ENCODE measurements at places on chromosomes 12 and 14.

GRCh38 chr14:91367173-91368171 lies 50.1 kb downstream of the CCDC88C start:
- DNase-seq, result no peak

DNA sequence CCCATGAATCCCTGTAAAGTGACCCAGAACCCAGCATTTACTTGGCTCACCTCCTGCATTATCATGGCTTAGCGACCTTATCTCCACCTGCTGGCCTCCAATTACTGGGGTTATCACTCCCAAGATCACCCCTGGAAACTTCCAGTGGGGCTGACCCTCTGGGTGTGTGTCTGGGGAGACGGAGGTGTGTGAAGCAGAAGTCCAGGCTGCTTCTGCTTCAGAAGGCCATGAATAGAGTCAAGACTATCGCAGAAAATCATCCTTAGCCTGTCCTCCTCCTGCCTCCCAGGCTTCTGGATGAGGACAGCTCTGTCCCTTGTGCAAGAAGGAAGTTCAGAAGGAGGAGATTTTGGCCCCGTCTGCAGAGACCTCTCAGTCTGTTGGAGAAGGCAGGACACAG lies 408 bp upstream of the KRT72 start:
- no peak for DNase-seq

- DNase-seq, result no peak
These were observed 61.9 kb upstream of the VASH1 start for GRCh38 chr14:76699209-76699938.

- DNase-seq, result no peak
These were observed 65.0 kb upstream of the MON2 start for GRCh38 chr12:62401631-62402030.

GRCh38 chr12:88383405-88383804 lies 196.9 kb downstream of the KITLG start:
- DNase-seq, result no peak
